Activated T-helper 2 cell treated with anti-CD3 and anti-CD28 coated beads, Interferon-gamma antibody, Interleukin-2, Interleukin-4, amounts not matched to agents 10 μg/mL and 5 μg/mL and 100 μg/mL, durations not matched to agents 14 hours and 24 hours and 36 hours (primary cell): ENCODE measurements at places on chromosomes 5 and 9. TPM values are rescaled to one million over a fixed set of nuclear protein-coding genes. Genes with fewer than 3 reads are reported as not detected.

DNA sequence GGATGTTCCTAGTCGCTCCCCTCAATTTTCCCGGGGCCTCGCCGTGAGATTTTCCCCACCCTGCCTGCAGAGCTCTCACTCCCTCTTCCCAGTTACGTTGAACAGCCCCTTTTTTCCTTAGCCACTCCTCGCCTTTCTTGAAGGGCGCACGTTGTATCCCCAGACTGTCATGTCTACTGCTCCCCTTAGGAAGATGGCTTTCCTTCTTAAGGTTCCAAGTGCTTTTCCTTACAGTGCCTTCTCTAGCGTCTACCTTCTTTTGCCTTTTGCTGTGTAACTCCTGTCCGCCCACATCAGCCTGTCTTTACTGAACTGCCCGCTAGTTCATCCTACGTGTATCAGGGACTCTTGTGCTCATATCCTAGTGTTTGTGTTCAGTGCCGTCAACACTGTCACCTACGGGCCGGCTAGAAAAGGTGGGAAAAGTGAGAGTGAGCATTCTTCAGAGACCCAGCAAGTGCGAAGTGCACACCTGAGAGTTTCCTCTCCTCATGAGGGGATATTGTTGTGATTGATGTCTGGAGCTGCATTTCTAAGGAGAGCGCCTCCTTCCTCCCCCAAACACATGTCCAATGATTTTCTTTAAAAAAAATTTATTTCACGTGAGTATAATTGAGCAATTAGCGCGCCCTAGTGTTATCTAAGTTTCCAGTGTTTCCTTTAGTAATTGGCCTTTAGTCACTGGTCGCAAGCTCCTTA, 764 bp downstream of the CAMLG start:
- H3K27ac ChIP-seq = peak overlapping the region; percentile 87
- H3K4me1 ChIP-seq = peaks cover 16% of the 10 kb centered on the region
- peaks cover 14% of the 10 kb centered on the region for H3K36me3 ChIP-seq
- peak; percentile 32 for DNase-seq
- no peaks in the 10 kb centered on the region for H3K27me3 ChIP-seq

GRCh38 chr5:36724467-36725332, 118.3 kb downstream of the SLC1A3 start:
- H3K4me3 ChIP-seq = peak overlapping the region; percentile 75
- H3K27me3 ChIP-seq = peaks cover 2% of the 10 kb centered on the region
- peak overlapping the region; percentile 72 for H3K27ac ChIP-seq

- no peak overlapping the region for H3K4me3 ChIP-seq
- H3K36me3 ChIP-seq = no peaks in the 10 kb centered on the region
- H3K27me3 ChIP-seq = no peaks in the 10 kb centered on the region
- no peak for DNase-seq
- no peak overlapping the region for H3K27ac ChIP-seq
These were observed 46.3 kb upstream of the LARP1 start for GRCh38 chr5:154708846-154709245.

DNA sequence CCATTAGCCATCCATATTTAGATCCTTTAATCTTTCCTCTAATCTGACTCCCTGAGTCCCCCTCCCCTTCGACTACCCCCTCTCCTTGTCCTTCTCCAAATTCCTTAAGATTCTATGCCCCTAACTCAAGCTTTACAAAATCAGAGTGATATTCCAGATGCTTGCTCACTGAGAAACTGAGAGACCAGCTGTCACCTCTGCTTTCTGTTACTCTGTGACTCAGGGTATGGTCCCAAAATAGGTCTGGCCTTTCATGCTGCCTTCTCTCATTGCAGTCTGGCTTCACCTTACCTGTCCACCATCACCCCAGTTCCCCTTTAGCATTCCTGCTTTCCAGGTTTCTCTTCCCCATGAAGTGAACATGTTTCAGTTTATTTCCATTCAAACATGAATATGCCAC, 383.3 kb upstream of the SLC30A5 start:
- no peak overlapping the region for H3K27ac ChIP-seq
- H3K27me3 ChIP-seq = peaks cover 3% of the 10 kb centered on the region
- no peak overlapping the region for H3K4me3 ChIP-seq
- H3K36me3 ChIP-seq = no peaks in the 10 kb centered on the region

- H3K4me3 ChIP-seq = no peak overlapping the region
- H3K27ac ChIP-seq = no peak overlapping the region
- DNase-seq = no peak
- H3K27me3 ChIP-seq = no peaks in the 10 kb centered on the region
- H3K36me3 ChIP-seq = no peaks in the 10 kb centered on the region
These were observed 134.7 kb downstream of the FBN2 start for GRCh38 chr5:128403333-128403732.

DNA sequence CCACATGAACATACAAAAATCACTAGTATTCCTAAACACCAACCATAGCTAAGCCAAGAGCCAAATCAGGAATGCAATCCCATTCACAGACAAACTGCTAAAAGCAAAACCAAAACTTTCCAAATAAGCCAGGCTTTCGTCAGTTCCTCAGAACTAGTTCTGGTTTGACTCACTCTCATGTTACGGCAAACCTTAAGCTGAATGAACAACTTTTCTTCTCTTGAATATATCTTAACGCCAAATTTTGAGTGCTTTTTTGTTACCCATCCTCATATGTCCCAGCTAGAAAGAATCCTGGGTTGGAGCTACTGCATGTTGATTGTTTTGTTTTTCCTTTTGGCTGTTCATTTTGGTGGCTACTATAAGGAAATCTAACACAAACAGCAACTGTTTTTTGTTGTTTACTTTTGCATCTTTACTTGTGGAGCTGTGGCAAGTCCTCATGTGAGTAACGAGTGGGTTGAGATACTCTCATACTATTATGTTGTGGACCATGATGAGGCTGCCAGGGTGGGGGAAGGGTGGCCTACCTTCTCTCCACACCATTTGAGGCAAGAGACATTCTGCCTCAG, at the start of gene PDCD1LG2:
PDCD1LG2 (plus strand) TSS at position 172 of the 572 bp plus-strand sequence. CDS start 12,016 bp downstream, outside the sequence.
- peaks cover 7% of the 10 kb centered on the region for H3K36me3 ChIP-seq
- peak within 1 kb of the TSS; percentile 80 for H3K4me3 ChIP-seq
- peak within 1 kb of the TSS; percentile 95 for H3K27ac ChIP-seq
- no peaks in the 10 kb centered on the region for H3K27me3 ChIP-seq
- peaks cover 55% of the 10 kb centered on the region for H3K4me1 ChIP-seq
- DNase-seq = no peak

- no peaks in the 10 kb centered on the region for H3K27me3 ChIP-seq
- no peak overlapping the region for H3K27ac ChIP-seq
- H3K4me3 ChIP-seq = no peak overlapping the region
- H3K36me3 ChIP-seq = no peaks in the 10 kb centered on the region
These were observed 115.6 kb upstream of the IRX4 start for GRCh38 chr5:1998348-1998669.

DNA sequence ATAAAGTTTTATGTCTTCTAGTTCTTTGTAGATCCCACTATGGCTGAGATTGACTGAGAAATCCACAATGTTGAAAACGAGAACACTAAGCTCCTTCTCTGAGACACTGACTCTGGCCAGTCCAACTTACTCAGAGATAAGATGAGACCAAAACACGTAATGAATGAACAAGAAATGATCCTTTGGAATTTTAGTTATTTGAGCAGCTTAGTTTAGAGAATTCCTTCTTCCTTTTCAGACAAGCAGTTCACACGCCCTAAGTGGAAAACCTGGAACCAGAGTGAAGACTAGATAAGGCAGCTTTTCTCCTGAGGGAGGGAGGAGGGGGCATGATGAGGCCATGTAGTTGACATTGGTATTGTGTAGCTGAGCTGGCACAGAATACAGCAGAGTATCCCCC, 139.6 kb downstream of the GABRB2 start:
- DNase-seq = no peak
- no peak overlapping the region for H3K27ac ChIP-seq
- H3K36me3 ChIP-seq = no peaks in the 10 kb centered on the region
- H3K4me1 ChIP-seq = no peaks in the 10 kb centered on the region
- no peak overlapping the region for H3K4me3 ChIP-seq

DNA sequence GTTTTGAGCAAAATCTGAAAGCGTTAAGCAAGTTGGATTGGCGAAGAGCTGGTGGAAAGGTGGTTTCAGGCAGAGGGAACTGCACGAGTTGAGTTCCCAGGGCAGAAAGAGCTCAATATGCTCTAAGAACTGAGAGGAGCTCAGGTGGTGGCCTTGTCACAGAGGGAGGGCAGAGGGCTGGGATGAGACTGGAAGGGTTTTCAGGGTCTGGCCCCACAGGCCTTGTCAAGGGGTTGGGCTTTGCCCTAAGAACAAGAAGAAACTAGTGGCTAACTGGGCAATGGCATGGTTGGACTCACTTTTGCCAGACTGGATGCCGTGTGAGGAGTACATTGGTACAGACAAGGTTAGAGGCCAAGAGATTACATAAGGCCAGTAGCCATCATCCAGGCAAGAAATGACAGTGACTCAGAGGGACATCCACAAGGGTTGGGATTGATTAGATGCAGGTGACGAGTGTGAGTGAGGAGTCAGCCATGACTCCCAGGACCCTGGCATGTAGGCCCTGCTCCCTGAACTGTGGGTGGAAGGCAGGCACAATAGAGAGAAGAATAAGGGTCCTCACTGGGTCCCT, 75.1 kb upstream of the SMIM23 start:
- no peaks in the 10 kb centered on the region for H3K36me3 ChIP-seq
- H3K4me1 ChIP-seq = no peaks in the 10 kb centered on the region
- H3K27me3 ChIP-seq = no peaks in the 10 kb centered on the region
- H3K27ac ChIP-seq = no peak overlapping the region

DNA sequence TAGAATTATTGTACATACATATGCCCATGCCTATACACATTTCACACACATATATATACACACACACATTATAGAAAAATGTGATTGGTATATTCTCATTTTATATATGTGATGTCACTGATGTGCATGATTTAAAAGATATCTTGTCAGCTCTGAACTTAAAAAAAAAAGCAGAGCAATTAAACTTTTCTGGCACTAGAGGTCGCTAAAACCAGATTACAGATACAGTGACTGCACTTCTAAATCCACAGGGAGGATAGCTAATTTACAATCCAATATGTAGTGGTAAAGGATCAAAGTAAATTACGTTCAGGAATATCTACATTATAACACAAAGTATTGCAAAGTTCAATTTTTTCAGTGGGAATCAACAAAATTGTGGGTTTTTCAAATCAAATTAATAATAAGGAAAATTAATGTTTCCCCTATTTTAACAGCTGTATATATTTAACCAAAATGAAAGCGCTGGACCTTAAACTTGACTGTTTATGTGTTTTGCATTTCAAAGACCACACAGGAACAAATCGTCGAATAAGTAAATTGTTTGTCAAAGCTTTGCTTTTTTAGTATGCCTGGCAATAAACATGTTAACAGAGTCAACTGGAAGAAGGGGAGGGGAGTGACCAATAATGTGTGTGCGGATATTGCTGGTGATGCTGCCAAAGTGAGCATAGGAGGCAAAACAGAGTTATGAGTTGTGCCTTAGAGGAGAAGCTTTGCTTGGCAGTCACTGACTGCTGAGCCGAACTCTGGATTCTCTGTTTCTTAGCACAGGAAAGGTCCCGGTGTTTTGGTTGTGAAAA, 1201.4 kb upstream of the C9orf72 start:
- no peak overlapping the region for H3K27ac ChIP-seq
- no peak overlapping the region for H3K4me3 ChIP-seq
- H3K27me3 ChIP-seq = no peaks in the 10 kb centered on the region
- no peaks in the 10 kb centered on the region for H3K36me3 ChIP-seq
- no peaks in the 10 kb centered on the region for H3K4me1 ChIP-seq

- peaks cover 45% of the 10 kb centered on the region for H3K36me3 ChIP-seq
- DNase-seq = no peak
- H3K4me1 ChIP-seq = peaks cover 9% of the 10 kb centered on the region
These were observed 31.0 kb downstream of the TTC1 start for GRCh38 chr5:160039810-160040470.

DNA sequence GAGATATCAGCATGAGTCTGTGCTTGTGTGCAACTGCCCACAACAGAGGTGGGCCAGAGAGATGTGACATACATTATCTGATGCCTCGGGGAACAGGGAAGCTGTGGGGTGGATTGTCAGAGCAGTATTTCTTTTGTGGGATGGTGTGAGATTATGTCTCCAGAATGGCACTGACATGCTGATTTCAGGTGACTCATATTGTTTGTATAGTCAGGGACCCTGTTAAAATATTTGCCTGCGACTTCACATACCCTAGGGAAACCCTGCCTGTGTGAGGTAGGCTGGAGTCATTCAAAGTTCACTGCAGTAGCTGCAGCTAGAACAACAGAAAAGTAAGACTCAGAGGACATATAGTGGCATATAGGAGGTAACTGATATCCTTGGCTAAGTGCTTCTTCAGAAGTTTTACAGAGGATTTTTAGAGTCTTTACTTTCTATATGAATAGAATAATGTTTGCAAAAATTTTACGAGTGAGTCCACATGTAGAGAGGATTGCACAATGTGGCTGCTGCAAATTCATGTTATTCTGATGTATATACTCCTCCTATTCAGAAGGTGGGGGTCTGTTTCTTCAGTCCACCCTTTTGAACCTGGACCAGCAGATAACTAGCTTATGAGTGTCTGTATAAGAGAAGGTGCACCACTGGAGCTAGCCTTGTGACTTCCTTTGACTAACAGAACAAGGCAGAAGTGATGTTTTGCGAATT, 89.3 kb downstream of the MACIR start:
- DNase-seq = no peak
- H3K4me1 ChIP-seq = peaks cover 2% of the 10 kb centered on the region
- H3K27ac ChIP-seq = no peak overlapping the region
- H3K4me3 ChIP-seq = no peak overlapping the region
- no peaks in the 10 kb centered on the region for H3K36me3 ChIP-seq

- H3K4me1 ChIP-seq = peaks cover 29% of the 10 kb centered on the region
- H3K36me3 ChIP-seq = no peaks in the 10 kb centered on the region
- H3K27ac ChIP-seq = no peak overlapping the region
These were observed 441.6 kb downstream of the GADD45G start for GRCh38 chr9:90046317-90046861.

GRCh38 chr9:116765011-116765410, 77.9 kb downstream of the TRIM32 start:
- H3K4me1 ChIP-seq = no peaks in the 10 kb centered on the region
- no peaks in the 10 kb centered on the region for H3K36me3 ChIP-seq
- H3K4me3 ChIP-seq = no peak overlapping the region
- no peak overlapping the region for H3K27ac ChIP-seq
- DNase-seq = no peak
- H3K27me3 ChIP-seq = no peaks in the 10 kb centered on the region

DNA sequence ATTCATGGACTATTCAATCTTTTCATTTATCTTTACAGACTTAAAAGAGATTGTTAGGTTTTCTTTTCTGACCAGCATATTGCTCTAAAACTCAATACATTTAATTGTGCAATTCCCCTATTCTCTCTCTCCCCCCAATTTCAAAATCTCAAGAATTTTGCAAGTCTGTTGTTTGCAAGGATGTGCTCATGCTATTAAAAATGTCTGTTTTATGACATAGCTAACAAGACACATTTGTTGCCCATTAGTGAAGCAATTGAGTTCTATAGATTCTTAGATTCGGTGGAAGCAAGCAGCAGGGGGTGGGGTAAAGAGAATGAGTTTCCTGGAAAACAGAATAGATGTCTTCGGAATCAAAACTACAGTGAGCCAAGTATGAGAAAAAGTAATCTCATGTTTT, 8.5 kb upstream of the CSNK1A1 start:
- no peak overlapping the region for H3K27ac ChIP-seq
- H3K27me3 ChIP-seq = no peaks in the 10 kb centered on the region
- no peak for DNase-seq
- no peak overlapping the region for H3K4me3 ChIP-seq
- H3K4me1 ChIP-seq = peaks cover 19% of the 10 kb centered on the region

- no peaks in the 10 kb centered on the region for H3K36me3 ChIP-seq
- no peak for DNase-seq
- H3K27ac ChIP-seq = no peak overlapping the region
- peaks cover 13% of the 10 kb centered on the region for H3K27me3 ChIP-seq
These were observed 5.2 kb upstream of the NKD2 start for GRCh38 chr5:1003296-1003937.

Gene SAP30L
- total RNA-seq = 35.9 and 36.0 TPM in 2 replicates

Gene HAUS6
- 28.3 and 31.6 TPM in 2 replicates for total RNA-seq

Gene CSF1R
- total RNA-seq = 0.18 and 0.27 TPM in 2 replicates
